Activated CD8-positive, alpha-beta memory T cell treated with anti-CD3 and anti-CD28 coated beads for 1 hour (primary cell): ENCODE measurements at places on chromosomes 2 and 18.

DNA sequence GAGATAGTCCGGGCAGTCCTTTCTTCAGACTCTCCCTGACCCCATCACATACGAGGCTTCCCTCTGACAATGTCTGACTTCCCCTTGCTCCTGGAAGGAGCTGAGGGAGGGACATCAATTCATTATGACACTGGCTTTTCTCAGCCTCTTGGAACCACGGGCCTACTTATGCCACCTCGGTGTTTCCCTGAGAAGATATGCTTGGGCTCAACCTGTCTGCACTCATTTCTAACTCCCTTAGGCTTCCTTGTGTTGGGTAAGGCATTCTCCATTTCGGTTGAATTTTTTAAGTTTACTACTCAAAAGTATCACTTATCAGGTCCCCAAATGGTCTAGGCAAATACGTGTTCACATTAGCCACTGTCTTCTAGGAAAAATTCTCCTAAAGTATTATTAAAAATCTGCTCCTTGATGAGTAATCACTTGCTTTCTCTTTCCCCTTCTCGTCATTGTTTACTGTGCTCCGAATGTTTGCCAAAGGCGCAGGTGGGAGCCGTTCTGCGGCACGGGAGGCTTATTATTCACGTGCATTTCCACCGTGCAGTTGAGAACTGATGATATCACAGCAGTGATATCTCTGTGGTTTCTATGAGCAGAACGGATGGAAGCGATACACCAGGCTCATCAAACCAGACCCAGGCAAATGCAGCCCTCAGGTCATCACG lies 33.1 kb downstream of the ARL4C start:
- DNase-seq: peak; percentile 70

DNA sequence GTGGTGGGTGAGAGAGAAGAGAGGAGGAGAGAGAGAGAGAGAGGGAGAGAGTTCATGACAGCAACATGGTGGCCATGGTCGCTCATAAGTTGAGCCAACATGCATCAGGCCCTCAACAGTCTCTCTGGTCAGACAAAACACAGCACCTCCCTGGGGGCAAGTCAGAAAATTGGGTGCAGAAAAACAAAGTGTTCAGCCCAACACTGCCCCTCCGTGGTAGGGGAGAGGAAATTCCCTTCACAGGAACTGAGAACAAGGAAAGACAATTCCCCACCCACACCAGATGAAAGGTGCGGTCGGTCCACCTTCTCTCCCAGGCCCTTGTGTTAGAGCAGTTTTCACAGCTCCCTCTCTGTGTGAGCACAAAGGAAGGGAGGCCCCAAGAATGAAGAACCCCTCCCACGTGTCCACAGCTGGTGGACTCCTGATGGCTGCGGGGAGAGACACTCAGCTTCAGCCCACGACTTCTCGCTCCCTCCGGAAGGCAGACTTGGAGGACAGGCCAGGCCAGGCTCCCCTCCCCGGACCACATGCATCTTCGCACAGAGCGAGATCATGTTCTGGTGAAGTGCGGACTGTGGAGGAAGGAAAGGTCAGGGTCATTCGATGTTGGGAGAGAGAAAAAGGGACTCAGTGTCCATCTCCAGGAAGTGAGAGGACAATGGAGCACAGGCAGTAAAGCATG lies 181.7 kb downstream of the ANAPC1 start:
- DNase-seq: no peak

- DNase-seq: no peak
These were observed 45.1 kb upstream of the ZBTB7C start for GRCh38 chr18:48454261-48454757.

- DNase-seq: no peak
These were observed 3.1 kb downstream of the SPOPL start for GRCh38 chr2:138504546-138505235.

DNA sequence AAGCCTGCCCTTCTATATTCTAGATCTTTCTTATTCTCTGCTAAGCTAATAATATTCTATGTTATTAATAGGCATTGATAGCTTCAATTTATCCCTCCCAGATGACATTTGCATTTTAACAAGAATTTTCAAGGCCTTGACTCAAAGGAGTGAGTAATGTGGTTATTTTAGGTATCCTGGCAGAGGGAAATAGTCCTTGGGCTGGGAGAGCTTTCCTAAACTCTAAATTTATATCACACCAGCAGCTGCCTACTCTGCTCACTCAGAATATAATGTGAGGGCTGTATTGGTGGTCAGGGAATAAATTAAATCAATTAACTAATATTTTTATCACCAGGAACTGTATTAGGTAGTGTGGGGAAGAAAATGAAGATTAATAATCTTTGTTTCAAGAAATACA lies 74.8 kb upstream of the ADAM23 start:
- no peak for DNase-seq

GRCh38 chr2:34408100-34408499 lies 809.0 kb upstream of the FAM98A start:
- DNase-seq: no peak

DNA sequence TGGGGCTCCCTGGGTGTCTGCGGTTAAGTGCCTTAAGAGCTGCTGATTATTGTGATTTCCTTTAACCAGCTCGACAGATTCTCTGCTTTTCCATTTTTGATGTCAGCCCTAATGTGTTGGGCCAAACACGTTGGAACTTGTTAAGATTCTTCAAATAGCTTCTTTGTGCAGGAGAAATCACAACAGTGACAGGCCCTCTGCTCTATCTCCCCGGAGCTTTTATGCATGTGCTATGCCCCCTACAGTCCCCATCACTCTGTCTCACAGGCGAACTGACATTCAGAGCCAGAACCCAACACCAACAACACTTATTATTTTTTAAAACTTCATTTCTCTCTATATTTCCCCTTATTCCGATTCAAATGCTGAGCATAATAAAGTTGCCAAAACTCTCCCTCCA lies 371.7 kb upstream of the CELF4 start:
- no peak for DNase-seq

DNA sequence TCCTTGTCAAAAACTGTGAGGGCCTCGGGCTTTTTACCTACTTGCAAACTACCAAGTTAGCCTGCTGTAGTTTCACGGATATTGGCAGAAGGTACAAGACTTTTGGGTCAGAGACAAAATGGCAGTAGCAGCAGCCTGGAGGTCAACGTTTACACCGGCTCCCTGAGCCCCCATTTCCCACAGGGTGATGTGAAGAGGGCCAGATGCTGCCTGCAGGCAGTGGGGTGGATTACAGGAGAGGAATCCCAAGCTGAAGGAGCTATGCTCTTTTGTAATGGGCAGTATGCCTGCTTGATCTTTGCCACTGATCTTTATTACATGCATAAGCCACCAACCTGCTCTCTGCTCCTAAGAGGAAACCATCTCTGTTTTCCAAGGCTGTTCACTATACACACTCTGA lies 29.5 kb upstream of the SP5 start:
- no peak for DNase-seq
